ENCODE measurements at places on chromosomes 7 and 10.

GRCh38 chr10:18140957-18141845 lies 977 bp downstream of the CACNB2 start:
- DNase-seq = no peak

GRCh38 chr10:22341190-22341925 lies 3.9 kb upstream of the SPAG6 start:
- DNase-seq = no peak

GRCh38 chr7:142357953-142358520 lies 100.2 kb upstream of the PRSS58 start:
- no peak for DNase-seq

GRCh38 chr7:18675579-18675978 lies 180.0 kb downstream of the HDAC9 start:
- DNase-seq = no peak

DNA sequence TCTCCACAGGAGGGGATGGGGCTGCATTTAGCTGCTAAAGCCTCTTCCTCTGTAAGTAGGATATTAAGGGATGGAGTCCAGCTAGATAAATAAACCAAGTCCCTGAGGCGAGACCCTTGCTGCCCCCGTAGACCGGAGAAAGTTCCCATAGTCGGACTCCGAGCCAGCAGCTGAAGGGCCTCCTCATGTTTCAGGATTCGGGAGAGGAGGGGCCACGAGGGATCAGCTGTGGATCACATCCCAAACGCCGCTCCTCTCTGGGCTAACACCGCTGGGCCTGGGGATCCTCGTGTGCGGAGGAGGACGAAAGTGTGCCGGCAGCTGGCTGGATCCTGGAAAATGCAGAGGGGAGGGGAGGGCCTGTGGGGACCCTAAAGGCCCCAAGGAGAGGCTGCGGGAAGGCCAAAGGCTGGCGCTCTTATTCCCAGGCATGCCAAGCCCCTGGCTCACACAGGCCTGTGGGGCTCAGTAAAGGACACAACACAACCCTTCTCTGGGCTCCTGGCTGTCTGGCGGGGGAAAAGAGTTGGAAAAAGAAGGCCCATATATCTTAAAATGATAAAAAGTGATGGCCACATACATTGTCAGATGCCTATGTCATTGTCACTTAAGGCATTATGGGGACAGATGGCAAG lies 82.5 kb upstream of the TMEM72 start:
- no peak for DNase-seq

DNA sequence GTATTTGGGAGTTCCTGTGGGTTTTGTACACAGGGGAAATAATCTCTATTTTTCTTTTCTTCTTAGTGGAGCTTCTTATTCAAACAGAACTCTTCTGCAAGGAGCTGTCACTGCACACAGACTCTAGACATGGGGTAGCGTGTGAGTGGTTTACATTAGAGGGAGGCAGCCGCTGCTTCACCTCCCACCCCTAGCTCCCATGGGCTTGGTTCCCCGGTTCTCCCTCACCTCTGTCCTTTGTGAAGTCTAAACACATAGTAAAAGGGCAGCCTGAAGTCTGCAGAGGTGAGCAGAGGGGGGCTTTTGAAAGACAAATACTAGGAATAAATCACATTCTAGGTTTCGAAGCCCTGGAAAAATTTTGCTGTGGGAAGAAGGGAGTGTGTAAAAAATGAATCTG lies 5.5 kb downstream of the ASB4 start:
- no peak for DNase-seq

- no peak for DNase-seq
Observed at GRCh38 chr7:38881947-38882684, 26.9 kb downstream of the VPS41 start.

Data from T-helper 17 cell (primary cell).